ENCODE measurements at places on chromosomes 2 and 18.

GRCh38 chr2:109128616-109129355 is at the start of gene SH3RF3:
SH3RF3 (plus strand) TSS chr2:109129205.
- no peak for DNase-seq

DNA sequence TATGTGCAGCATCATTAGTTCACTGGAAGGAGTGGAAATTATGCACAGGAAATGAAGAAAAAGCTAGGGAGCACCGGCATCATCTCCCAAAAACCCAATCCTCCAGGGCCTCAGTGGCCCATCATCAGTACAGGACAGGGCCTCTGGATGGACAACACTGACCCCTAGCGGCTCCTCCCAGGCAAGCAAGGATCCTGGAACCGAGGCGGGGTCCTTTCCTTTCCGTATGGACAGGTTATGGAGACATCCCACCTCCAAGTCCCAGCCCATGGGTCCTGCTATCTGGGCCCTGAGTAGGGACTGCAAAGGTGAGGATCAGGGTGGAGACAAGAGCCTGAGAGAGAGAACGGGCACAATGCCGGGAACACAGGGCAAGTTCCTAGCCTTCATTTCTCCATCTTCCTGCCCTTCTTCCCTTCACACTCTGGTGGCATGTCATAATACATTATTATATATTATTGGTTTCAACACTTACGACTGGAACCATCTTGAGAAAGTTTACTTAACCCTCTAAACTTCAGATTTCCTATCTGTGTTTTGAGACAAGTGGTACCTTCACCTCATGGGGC is 68.2 kb downstream of the ZNF516 start:
- no peak for DNase-seq

GRCh38 chr2:15624903-15625302 is 33.2 kb downstream of the DDX1 start:
- DNase-seq, result no peak

- no peak for DNase-seq
Observed at GRCh38 chr2:153880926-153881325, 9.2 kb downstream of the GALNT13 start.

- no peak for DNase-seq
Observed at GRCh38 chr2:11236335-11236734, 81.1 kb downstream of the SLC66A3 start.

GRCh38 chr18:49112031-49112430 is 161.3 kb upstream of the SMAD7 start:
- no peak for DNase-seq
